Activated CD8-positive, alpha-beta memory T cell treated with anti-CD3 and anti-CD28 coated beads, Interleukin-2, amount 10 ng/mL, durations not matched to agents 7 days and 5 days (primary cell): ENCODE measurements at places on chromosomes 16 and 17. TPM values are rescaled to one million over a fixed set of nuclear protein-coding genes. Genes with fewer than 3 reads are reported as not detected.

DNA sequence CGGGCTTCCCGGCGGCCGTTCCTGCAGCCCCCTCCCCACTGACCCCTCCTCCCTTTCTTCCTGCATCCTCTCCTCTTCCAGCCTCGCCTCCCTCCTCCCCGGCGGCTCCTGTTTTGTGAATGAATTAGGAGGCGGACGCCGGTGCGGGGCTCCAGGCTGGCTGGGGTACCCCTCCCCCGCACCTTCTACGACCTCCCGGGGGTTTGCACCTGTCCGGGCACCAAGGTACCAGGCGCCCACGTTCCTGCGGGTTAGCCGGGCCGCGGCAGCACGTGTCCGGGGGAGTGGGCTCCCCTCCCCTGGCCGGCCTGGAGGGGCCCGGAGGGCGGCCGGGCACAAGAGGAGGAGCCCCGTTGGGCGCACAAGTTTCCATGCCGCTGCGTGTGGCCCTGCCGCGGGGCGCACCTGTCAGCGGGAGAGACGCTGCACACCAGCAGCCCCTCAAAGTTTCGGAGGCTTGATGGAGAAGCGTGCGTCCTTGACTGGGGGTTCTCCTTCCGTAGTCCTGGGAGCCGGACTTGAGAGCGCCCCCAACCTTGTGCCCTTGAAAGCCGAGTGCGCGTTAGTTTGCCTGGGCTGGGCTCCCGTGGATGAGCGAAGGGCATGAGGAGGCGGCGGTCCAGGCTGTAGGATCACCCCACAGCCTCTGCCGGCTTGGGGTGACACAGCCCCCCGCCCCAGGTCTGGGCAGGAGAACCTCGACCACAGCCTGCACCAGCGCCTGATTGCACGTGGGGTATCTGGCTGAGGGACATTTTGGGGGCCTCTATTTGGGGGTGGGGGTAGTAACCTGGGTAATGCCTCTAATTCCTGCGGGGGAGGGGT, 1.2 kb downstream of the HAS3 start:
- DNase-seq, result no peak

DNA sequence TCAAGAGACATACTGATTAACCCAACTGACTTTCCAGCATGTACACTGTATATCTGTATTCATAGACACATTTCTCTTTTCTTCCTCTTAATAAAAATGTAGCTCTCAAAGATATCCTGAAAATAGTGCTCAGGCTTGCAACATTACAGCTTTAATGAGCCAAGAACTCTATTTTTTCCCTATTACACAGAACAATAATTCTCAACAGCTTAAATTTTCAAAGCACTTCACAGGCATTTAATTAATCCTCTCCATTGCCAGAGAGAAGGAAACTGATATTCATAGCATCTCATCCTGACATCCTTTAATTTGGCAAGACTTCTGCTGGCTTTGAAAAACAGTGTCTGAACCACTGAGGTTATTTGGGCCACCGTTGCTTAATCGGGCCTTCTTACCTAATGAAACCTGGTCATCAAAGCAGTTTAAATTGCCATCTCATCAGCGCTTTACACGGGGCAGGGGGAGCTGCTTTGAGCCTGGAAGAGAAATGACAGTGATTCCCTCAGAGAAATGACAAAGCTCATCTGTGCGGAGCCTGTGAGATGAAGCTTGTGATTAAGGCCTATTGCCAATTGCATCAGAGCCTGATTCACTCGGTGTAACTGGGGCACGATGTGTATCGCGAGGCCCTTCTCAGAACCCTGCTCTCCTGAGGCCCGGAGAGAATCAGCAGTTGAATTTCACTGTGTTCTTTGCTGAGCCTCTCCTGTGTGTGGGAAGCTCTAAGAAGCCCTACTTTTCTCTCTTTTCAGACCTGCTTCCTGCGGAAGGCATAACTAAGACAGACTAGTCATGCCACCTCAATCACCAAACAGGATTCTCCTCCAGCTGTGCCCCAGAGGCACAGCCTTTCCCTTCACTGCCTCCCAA, 8.5 kb upstream of the SIAH1 start:
- DNase-seq, result no peak

DNA sequence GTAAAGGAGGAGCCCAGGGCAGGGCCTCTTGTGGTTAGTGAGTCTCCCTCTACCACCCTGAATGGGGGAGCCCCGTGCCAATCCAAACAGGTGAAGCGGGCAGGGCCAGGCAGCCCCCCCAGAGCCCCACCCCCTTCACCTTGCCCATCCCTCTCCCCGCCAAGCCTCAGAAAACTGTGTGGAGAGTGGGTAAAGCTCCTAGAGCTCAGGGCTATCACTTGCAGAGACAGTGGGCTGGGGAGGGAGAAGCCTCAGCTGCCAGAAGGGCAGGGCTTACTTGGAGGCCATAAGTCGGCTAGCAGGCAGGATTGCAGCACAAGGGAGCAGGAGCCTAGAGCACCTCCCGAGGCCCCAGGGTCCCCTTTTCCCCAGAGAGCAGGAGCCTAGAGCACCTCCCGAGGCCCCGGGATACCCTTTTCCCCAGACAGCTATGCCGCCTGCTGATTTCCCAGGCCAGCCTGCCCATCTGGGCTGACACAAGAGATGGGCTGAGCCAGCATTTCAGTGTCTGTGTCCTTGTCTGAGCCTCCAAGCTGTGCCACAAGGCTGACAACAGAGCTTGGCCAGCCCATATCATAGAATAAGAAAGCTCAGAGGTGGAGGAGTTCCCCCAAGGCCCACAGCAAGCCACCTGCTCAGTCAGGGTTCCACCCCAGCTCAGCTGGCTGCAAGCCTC, 6.7 kb upstream of the KRT14 start:
- no peak for DNase-seq

GRCh38 chr16:79847101-79847500, 246.6 kb upstream of the MAF start:
- no peak for DNase-seq

The TNK1 gene
- 0.61 TPM for total RNA-seq

The KRT33A gene
- not detected for total RNA-seq

DNA sequence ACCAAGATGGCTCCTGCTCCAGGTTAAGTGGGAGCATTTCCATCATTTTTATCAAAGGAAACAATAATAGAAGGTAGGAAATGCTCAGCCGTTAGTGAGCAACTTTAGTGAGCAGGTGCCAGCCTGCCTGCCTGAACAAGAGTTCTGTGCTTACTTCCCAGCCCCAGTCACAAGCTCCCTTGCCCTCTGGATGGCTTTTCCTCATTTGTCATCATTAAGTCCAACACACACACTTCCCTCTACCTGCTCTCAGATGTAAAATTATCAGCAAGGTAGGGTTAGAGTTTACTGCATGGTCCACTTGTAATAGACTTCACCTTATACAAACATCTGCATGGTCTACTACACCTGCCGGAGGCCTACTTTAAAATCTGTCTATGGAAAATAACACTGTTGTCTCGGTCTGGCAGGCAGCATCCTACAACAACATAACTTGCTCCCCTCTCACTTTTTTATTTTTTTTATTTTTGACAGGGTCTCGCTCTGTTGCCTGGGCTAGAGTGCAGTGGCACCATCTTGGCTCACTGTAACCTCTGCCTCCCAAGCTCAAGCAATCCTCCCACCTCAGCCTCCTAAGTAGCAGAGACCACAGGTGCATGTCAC, 12.7 kb downstream of the TEX2 start:
- no peak for DNase-seq

DNA sequence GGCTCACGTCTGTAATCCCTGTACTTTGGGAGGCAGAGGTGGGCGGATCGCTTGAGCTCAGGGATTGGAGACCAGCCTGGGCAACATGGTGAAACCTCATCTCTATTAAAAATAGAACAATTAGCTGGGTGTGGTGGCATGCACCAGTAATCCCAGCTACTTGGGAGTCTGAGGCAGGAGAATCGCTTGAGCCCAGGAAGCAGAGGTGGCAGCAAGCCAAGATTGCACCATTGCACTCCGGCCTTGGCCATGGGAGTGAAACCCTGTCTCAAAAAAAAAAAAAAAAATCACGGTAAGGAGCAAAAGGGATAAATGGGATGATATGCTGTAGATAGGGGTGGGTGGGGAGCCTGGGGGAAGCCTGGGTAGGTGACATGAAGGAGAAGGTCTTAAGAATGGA, 20.4 kb upstream of the TMEM98 start:
- no peak for DNase-seq

The PPM1E gene
- total RNA-seq, result 0.07 TPM

- DNase-seq, result no peak
Observed at GRCh38 chr17:40997361-40997760, 2.3 kb downstream of the KRTAP3-2 start.

GRCh38 chr17:12727076-12727760, 61.5 kb downstream of the MYOCD start:
- no peak for DNase-seq

DNA sequence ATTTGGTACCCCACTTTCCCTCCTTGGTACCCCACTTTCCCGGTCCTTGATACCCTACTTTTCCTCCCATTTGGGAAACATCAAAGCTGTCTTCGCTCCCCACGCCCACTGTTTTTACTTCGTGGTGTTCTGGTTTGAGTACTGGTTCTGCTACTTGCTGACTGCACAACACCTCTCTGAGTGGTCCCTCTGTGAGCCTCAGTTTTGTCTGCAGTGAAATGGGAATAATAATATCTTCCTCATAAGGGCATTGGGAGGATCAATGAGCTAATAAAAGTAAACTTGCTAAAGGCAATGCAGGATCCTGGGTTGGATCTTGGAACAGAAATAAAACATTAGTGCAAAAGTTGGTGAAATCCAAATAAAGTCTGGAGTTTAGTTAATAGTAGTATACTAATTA, 70.0 kb upstream of the CLEC18A start:
- DNase-seq, result no peak

DNA sequence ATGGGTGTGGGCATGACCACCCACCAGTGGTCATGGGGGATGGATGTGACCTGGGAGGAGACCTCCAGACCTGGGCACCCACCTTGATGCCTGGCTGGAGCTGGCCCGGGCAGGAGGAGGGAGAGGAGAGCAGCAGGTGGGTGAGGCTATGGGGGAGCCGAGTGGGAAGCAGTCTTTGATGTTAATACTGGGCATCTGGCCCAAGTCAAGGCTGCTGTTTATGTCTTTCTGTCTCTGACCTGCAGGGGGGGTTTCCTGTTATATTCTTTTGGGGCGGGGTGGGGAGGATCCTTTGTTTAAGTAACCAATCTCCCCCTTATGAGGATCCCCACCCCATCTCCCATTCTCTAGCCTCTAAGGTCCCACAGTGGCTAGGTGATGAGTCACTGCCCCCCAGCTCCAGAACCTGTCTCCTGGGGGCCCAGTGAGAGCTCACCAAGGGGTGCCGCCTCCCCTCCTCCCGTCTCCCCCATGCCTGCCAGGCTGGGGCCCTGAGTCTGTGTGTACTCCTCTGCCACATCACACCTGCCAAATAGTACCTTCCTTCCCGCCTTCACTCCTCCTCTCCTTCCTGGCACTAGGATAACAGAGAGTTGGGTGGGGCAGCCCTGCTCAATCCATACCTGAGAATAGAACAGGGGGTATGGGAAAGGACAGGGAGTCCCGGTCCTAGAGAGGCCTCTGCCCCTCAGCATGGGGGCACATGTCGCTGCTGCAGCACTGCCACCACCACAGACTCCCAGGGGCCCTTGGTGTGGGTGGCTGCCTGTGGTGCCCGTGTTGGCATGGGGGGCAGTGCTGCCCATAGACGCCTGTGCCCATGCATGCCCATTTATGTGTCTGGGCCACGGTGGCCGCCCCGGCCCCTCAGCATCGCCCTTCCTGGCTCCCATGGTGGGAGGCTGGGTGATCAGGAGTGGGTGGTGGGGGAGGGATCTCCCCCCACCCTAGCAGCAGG, 7.3 kb downstream of the THRA start:
- DNase-seq, result peak; percentile 57

DNA sequence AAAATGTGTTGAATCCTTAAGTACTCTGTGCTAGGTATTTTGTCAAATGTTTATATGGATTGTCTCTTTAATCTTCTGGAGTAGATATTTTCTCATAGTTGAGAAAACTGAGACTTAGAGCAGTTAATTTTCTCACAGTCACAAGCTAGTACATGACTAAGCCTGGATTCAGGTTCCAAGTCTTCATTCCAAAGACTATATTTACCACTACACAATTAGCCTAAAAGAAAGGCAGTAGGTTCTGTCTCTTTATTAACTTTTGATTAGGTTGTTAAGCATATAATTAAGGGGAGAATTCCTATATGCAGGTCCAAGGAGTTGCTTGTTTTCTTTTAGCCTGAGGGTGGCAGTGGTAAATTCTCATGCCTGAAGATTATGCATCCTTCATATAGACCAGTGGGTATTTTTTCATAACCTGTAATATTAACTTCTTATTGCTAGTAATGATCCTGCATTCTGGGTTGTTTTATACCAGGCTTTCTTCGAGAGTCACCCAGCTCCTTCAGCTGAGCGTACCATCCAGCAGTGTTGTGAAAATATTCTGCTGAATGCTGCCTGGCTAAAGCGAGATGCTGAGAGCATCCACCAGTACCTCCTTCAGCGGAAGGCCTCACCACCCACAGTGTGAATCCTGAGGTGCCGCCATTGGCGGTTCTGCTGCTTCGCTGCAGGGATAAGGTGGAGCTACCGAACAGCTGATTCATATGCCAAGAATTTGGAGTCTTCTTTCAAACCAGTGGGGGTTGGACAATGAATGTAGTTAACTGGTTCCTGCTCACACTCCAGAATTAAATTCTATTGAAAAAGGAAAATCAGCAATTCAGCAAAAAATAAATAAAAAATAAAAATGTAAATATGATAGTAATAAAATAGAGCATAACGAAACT, 28.2 kb upstream of the KPNB1 start:
- DNase-seq, result no peak

DNA sequence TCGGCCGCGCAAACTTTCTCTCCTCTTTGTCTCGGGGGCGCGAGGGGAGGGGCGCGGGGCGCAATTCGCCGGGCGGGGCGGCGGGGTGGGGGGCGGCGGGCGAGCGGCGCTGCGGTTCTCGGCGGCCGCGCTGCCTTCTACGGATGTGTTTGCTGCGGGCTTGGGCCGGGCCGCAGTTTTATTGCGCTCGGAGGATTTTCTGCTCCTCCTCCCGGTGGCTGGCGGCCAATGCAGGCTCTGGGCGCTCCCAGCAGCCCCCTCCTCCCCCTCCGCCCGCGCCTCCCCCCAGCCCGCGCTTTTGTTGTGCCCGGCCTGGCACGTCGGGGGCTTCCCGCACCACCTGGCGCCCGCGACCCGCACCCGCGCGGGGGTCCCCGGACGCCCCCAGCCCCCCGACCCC, at the start of gene TIMP2:
Gene TIMP2 (minus strand): TSS at position 154 of the 400 bp plus-strand sequence. CDS start 299 bp downstream, outside the sequence.
- peak; percentile 73 for DNase-seq

DNA sequence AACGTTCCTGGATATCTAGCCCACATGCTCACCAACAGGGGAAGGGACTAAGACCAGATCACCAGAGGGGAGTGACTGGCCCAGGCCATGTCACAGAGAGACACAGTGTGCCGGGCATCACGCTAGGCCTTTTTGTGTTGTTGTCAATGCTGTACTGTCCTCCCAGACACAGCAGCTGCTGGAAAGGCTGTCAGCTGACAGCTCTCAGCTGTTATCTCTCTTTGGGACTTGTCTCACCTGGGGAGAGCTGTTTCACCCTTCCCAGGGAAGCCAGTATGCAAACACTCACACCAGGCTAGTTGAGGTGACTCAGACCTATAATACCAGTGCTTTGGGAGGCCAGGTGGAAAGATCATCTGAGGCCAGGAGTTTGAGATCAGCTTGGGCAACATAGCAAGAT, 19.4 kb downstream of the UNC45B start:
- no peak for DNase-seq

The SEC14L5 gene
- total RNA-seq, result not detected

GRCh38 chr17:50206604-50207293, 5.3 kb upstream of the COL1A1 start:
- no peak for DNase-seq

GRCh38 chr16:3580251-3580651, 3.0 kb upstream of the NLRC3 start:
- no peak for DNase-seq

GRCh38 chr17:45992175-45992574, 6.9 kb upstream of the STH start:
- DNase-seq, result no peak
